ENCODE measurements at places on chromosomes 6 and 20. TPM values are rescaled to one million over a fixed set of nuclear protein-coding genes. Genes with fewer than 3 reads are reported as not detected.

GRCh38 chr6:40308533-40309306 is 278.4 kb downstream of the LRFN2 start:
- peak; percentile 42 for DNase-seq

GRCh38 chr6:128616342-128616741 is 95.9 kb upstream of the PTPRK start:
- DNase-seq = no peak

SLC17A2 gene
- not detected for total RNA-seq

DNA sequence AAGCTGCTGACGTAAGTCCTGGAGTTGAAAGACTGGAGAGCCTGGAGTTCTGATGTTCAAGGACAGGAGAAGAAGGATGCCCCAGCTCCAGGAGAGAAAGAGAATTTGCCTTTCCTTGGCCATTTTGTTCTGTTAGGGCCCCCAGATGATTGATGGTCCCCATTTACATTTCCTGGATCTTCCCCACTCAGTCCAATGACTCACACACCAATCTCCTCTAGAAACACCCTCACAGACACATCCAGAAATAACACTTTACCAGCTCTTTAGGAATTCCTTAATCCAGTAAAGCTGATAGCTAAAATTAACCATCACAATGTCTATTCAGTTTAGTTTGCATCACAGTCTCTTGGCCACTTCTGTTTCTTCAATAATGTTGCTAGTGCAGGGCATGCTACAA is 260.2 kb upstream of the IRAK1BP1 start:
- peak; percentile 61 for DNase-seq

DNA sequence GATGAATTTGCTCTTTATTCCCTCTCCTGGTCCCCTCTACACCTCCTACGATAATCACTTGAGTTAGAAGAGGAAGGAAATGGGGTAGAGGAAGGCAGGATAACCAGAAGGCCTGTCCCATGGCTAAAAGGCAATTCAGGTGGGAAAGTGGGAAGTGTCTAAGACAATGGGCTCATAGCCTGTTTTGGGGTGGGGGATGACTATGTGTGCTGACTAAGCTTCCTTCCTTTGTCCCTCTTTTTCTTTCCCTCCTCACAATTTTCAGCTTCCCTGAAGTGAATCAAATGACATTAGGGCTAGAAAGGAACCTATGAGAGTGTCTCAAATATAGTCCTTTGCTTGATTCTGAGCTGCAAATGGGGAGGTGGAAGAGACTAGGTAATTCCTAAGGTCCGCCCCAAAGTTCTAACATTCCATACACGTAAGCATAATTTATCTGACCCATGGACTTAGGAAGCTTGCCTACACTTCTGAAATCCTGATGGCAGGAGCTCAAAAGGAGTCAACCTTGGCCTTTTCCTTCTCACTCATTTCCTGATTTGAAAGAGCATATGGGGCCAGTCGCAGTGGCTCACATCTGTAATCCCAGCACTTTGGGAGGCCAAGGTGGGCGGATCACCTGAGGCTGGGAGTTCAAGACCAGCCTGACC is 24.3 kb downstream of the EDEM2 start:
- DNase-seq = no peak

DNA sequence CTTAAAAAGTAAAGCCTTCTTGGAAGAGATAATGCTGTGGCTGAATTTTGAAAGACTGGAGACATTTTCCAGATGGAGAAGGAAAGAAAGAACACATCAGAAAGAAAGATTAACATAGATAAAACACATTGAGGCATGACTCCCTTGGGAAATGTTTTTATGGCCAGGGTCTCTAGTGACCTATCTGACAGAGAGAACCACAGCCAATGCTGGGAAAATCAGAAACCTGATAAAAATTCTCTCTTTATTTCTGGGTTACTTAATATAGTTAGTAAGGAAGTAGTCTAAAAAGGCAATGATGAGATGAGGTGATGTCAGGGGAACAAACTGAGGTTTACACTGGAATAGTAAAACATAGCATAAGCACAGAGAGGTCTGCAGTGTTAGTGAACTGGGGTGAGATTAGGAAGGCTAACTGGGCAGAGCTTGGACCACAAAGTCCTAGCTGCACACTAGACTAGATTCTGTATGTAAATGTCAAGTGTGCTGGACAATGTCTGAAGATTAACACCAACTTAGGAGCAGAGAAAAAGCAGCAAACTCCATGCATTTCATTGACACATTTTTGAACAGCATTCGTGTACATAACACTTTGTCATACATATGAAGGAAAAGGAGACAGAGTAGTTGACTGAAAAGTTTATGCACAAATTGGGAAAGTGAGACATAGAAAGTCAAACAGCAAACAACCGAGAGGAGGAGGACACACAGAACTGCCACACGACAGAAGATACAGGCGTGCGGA is 31.0 kb downstream of the ELOVL2 start:
- DNase-seq = no peak

HLA-DPA1 gene
- 0.89 TPM for total RNA-seq

DNA sequence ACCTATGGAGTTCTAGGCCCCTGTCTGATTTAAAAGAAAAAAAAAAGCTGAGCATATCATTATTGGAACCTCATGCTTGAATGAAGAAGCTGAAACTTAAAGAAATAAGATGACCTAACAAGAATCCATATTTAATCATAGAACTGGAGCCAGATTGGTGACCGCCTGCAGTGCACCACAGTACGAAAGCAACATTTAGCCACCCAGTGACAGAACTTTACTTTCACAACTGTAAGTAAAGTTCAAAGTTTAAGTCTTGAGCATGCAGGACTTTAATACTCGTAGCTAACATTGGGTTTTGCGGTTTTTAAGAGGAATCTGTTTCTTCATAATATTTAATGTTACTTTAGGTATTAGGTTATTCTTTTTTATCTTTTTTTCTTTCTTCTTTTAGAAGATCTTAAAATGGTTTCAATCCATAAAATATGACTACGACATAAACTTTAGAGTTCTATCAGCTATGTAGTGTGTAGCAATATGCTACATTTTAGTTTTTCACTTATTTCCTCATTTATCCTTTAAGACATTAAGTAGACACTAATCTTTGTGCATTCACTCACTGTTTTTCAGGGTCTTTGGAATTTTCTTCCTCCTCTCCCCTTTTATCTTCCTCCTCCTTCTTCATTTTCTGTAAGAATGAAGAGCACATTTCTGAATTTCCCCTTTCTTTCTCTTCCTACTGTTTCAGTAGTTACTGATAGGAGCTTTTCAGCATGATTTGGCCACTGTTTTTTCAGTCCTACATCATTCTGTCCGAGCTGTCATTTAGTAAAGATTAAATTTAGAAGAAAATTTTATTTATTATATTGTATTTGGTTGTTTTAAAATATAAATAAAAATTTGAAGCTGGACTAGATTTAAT is 514.1 kb downstream of the GRIK2 start:
- no peak for DNase-seq

DNA sequence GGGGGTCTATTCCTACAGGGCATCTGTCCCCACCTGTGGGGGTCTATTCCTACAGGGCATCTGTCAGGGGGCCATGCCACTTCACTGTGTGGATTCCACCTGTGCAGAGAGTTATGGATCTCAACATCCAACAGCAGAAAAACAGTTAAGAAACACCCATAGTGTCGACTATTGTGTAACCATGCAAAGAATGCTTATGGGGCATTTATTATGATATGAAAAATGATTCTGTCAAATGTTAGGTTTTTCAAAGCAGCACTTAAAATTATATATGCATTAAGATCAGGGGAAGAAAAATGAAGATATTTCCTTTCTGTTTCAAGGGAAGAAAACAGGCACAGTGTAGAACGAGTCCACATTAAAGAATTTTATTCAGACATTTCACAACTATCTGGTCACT is 2.9 kb downstream of the GPR31 start:
- DNase-seq = no peak

LTV1 gene
- total RNA-seq = 13.3 TPM

DNA sequence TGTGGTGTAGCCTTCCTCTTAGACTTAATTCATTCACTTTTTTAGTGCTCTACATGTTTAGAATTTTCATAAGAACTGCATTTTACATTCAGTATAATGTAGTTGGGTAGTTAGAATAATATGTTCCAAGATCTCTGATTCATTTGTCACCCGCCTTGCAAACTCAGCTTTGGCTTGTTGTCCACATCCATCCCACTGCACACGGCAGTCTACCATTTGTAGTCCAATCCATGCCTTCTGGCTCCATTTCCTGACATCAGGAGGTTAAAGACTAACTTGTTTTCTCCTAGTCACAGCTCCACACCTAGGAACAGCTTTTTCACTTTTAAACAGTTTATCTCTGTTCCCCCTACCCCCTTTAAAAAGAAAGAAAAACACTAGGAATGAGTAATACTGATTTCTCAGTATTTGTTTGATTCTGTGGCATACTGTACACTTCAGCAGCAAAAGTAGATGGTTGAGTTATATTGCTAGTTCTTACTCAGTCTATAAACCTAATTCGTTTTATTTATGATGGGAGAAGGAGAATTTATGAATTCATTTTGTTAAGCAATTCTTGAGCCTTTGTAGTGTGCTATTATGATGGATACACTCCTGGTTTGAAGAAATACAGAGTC is 180.9 kb downstream of the ARID1B start:
- DNase-seq = no peak

LBP gene
- total RNA-seq = not detected

DNA sequence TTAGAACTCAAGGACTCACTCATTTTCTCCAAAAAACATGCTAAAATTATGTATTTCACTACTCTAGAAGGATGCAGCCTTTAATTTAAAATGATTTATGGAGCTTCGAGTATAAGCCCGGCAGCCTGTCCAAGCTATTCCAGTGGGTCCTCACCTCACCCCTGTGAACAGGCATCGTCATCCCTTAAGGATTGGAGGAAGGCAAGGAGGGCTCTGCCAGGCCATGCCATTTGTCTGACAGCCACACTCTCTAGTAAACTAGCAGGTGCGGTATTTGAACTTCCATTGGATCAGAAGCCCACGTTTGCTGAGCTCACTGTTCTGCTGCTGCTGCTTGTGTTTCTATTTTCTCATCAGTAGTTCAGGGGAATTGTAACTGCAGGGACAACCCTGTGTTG is 39.8 kb upstream of the NAA20 start:
- peak; percentile 66 for DNase-seq

DNA sequence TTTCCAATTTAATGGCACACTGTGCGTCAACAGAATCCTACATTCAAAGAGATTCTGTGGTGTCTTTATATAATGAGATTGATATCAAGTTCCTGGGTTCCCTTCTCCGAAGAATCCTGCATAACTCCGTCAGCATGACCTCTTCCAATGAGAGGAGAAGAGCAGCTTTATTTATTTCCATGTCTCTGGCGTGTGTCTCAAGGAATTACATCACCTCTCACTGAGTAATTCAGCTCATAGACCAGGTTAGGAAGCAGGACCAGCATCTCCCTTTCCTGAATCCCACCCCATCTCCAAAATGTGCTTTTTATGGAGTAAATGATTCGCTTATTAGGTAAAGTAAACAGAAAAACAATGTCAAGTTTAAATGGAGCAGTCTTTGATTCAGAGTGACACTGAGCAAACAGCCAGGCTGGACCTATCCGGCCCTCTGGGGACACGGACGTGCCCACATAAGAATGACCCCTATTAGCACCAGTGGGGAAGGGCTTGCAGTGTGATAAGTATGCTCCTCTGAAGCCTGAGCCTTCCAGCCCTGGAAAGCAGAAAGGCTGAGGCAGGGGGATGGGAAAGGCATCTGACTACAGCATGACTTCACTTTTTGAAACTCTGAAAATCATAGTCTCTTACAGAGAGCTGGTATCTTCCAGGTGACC is 165.2 kb downstream of the CLIC5 start:
- DNase-seq = no peak

DNA sequence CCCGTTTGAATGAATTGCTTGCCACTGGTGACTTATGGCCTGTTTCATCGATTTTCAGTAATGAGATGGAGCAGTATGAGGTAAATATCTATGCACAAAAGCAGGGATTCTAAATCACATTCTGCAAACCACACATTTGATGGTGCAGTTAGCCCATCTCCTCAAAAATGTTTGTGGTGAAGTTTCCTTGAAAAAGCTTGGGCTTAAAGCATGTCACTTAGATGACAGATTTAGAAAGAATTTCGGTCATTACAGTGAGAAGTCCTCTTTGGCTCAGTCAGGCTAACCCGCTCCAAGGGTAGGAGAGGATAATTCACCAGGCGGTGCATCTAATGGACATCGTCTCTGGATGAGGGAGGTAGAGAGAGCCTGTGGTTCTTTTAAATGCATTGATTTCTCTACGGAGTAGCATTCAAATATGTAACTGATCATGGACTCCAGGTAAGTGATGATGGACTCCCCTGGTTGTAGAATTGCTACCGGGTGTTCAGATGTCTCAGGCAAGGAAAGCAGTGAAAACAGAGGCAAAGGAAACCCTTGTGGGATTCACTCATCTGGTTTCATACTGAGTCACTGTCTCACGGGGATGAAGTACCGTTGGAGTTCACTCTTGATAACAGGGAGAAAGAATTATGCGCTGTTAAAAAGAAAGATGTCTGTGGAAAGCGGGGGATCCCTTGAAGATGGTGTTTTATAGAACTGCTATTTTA is 65.3 kb downstream of the AIG1 start:
- no peak for DNase-seq

- peak; percentile 39 for DNase-seq
These were observed 835 bp downstream of the PRR18 start for GRCh38 chr6:166307082-166308032.

GLP1R gene
- total RNA-seq = not detected

GRCh38 chr6:65924411-65924810 is 217.4 kb upstream of the EYS start:
- DNase-seq = no peak

LHFPL5 gene
- not detected for total RNA-seq

GRCh38 chr20:6515261-6515660 is 252.2 kb upstream of the BMP2 start:
- DNase-seq = no peak

GRCh38 chr20:9966966-9967365 is 67.8 kb upstream of the ANKEF1 start:
- peak; percentile 41 for DNase-seq

GRCh38 chr6:52336919-52337561 is 24.9 kb upstream of the PAQR8 start:
- no peak for DNase-seq

- DNase-seq = peak; percentile 68
These were observed 176.2 kb downstream of the ISM1 start for GRCh38 chr20:13397300-13397724.

APOM gene
- 3.3 TPM for total RNA-seq

- no peak for DNase-seq
These were observed 143.5 kb downstream of the WDR27 start for GRCh38 chr6:169558378-169558773.

- no peak for DNase-seq
These were observed 687.3 kb downstream of the QKI start for GRCh38 chr6:164101859-164102258.

GRCh38 chr20:57379263-57379647 is 11.9 kb upstream of the RBM38 start:
- no peak for DNase-seq

- no peak for DNase-seq
These were observed 123.3 kb upstream of the PHACTR3 start for GRCh38 chr20:59481067-59481466.

C6orf58 gene
- total RNA-seq = not detected

- no peak for DNase-seq
These were observed 1.6 kb downstream of the LY6G6F start for GRCh38 chr6:31708224-31708623.

All from GM23248 (cell line).